SJSA1 (cell line): ENCODE measurements at places on chromosomes 3 and 15. TPM values are rescaled to one million over a fixed set of nuclear protein-coding genes. Genes with fewer than 3 reads are reported as not detected.

DNA sequence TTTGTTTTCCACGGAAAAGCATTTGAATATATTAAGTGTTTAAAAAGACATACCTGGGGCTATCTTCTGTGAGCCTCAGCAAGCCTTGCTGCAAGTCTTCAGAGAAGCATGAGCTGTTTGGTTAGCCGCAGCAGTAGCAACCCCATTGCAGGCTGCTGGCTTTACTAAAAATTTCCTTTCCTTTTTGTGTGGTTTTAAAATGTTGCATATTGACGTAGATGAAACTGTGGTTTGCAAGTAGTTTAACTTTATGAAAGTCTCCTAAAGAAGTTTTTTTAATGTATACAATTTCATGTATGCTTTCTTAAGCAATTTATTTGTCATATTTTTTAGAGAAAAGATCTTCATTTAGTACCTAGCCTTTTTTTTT is at the start of gene GPR171:
Gene GPR171, minus strand, starts transcription at position 166 of the 370 bp plus-strand sequence. CDS start 3,830 bp downstream, outside the sequence.
- no peak for DNase-seq

DNA sequence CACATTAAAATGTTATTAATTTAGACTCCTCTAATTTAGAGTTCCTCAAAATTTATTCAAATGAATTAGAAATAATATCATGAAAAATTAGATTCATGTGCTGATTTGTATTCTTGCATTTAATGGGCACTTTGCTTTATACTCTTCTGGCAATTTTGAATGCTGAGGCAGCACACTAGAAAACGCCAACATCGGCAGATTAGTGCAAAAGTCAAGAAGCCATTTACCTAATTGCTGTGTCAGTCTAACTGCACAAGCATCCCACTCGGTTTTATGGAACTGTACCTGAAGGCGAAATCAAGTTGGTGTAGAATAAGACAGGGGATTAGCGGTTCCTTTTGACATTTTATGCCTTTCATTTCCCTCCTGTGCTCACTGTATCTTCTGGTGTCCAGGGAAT is 382.0 kb downstream of the ROBO2 start:
- DNase-seq: no peak

The ARNT2 gene
- 7.1 and 16.8 TPM in 2 replicates for total RNA-seq

GRCh38 chr3:117625174-117625573 is 915.6 kb downstream of the TUSC7 start:
- no peak for DNase-seq

The CTXN2 gene
- not detected in 2 replicates for total RNA-seq

DNA sequence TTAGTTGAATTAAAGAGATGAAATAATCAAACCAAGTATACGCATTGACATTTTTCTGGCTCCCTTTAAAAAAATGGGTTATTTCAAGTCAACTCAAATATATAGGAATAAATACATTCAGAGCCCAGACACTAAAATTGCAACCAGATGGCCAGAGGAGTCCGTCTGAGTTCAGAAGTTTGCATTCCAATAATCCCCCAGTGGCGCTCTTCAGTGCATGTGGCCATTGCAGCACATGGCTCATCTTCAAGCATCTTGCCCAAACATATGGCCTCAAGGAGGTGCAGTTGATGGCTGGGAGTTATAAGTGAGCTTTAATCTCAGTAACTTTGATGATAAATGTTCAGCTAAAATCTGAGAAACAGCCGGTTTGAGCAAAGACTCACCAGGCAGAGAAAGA is 295.8 kb upstream of the LRRN1 start:
- no peak for DNase-seq

GRCh38 chr15:83322061-83322460 is 37.6 kb upstream of the BNC1 start:
- no peak for DNase-seq

GRCh38 chr3:64244011-64244942 is 19.0 kb upstream of the PRICKLE2 start:
- DNase-seq: peak; percentile 21

DNA sequence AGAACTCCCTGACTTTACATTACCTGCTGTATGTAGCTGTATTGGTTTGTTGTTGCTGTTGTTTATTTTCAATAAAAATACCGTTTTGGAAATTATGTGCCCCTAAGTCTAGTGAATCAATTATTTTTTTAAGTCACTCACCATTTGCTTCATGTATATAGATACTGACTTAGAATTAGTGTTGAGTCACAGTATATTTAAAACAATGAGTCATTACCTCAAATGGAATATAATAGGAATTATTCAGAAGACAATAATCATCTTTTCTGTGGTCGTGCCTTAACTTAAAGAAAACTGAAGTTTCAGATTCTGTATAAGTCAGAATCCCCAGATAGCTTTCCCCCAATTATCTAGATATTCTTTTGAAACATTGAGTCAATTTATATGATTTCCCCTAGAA is 21.0 kb upstream of the ALDH1A2 start:
- no peak for DNase-seq

The PGBD4 gene
- total RNA-seq: 1.5 and 2.5 TPM in 2 replicates

DNA sequence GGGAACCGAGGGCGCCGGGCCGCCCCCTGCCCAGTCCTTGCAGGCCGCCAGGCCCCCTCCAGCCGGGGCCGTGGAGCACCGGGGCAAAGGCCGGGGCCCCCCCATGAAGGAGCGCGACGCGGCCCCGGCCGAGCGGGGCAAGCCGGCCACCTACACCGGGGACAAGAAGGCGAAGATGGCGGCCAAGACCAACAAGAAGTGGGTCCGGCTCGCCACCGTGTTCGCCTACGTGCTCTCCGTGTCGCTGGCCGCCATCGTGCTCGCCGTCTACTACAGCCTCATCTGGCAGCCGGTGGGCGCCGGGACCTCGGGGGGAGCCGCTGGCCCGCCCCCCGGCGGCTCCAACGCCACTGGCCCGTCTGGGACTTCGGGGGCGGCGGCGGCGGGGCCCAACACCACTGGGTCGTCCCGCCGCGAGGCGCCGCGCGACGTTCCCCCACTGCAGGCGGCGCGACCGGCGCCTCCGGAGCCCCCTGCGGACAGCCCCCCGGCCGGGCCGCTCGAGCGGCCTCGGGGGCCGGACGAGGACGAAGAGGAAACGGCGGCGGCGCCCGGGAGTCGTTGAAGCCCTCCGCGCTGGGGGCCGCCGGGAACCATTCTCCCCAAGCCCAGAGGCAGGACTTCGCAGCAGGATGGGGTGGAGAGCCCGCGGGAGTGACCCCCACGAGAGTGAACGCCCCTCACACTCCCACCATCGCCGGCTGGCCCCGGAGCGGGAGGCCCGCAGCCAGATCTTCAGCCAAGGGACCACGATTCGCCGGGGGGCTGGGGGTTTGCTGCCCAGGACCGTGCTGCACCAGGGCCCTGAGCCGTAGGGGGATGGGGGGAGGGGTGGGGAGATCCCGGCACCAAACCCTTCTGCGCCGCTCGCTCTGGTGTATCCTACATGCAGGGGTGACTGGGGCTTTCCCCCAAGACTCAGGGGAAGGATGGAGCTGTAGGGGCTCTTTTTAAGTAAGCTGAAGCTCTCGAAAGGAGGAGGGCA is 753 bp downstream of the INAFM2 start:
- no peak for DNase-seq

The CACNA1D gene
- total RNA-seq: not detected in 2 replicates

GRCh38 chr15:25691544-25692430 is 171.3 kb downstream of the ATP10A start:
- DNase-seq: no peak

The TERC gene
- total RNA-seq: 50.9 and 61.5 TPM in 2 replicates

GRCh38 chr3:134370611-134371531 is 3.4 kb downstream of the AMOTL2 start:
- DNase-seq: no peak

GRCh38 chr3:24981924-24982323 is 446.1 kb upstream of the RARB start:
- no peak for DNase-seq

The UBAP1L gene
- 0.38 and 0.87 TPM in 2 replicates for total RNA-seq

The GOLGA6D gene
- total RNA-seq: not detected in 2 replicates

The C3orf20 gene
- not detected in 2 replicates for total RNA-seq

- no peak for DNase-seq
These were observed 171.1 kb downstream of the KCNAB1 start for GRCh38 chr3:156291272-156292123.

The LOXL1 gene
- 8.3 and 10.1 TPM in 2 replicates for total RNA-seq

- DNase-seq: no peak
These were observed 26.8 kb downstream of the MEGF11 start for GRCh38 chr15:66226736-66227135.

- DNase-seq: no peak
These were observed 120.8 kb downstream of the GMPS start for GRCh38 chr3:155991212-155991611.

DNA sequence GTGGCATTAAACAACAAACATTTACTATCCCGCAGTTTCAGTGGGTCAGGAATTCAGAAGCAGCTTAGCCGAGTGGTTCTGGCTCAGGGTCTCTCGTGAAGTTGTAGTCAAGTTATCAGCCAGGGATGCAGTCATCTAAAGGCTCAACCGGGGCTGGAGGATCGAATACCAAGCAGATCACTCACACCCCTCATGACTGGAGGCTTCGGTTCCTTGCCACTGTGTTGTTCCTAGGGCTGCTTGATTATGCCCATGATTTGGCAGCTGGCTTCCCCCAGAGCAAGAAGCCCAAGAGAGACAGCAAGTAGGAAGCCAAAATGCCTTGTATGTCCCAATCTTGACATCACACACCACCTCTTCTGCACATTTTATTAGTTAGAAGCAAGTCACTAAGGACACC is 33.9 kb upstream of the CDCP1 start:
- peak; percentile 55 for DNase-seq

The MAPKBP1 gene
- 5.3 and 12.9 TPM in 2 replicates for total RNA-seq

DNA sequence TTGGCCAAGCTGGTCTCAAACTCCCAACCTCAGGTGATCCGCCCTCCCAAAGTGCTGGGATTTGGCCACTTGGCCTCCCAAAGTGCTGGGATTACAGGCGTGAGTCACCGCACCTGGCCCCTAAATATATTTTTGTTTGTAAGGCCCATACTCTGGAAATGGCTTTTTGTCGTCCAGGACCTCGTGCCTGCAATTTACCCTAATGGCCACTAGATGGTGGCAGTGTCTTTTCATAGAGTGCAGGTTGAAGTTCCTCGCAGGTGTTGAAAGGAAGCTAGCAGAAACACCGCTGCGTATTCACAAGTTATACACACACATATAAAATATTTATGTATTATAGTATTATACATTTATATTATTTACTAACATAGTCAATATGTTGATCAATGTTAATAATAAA is 97.2 kb downstream of the LRTM1 start:
- DNase-seq: no peak

DNA sequence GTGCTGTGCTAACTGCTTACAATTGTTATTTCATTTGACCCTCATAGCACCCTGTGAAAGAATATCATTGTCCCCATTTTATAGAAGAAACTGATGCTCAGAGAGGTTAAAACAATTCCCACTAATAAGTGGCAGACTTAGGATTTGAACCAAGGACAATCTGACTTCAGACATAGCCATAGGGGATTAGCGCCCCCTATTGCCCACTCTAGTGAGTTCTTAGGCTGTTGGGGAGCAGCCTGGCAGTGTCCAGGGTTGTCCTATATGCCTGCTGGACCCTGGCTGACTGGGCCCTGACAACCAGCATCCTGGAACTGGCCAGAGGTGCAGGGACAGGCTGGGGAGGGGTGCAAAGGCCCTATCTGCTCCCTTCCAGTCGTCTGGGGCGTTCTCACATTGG is 15.4 kb downstream of the DPH3 start:
- DNase-seq: peak; percentile 50

- DNase-seq: peak; percentile 61
These were observed at the start of gene GOLGA8B for GRCh38 chr15:34583399-34584329. TSS of gene GOLGA8B (minus strand) at chr15:34583651. CDS start at chr15:34535912, 47,739 bp downstream.

DNA sequence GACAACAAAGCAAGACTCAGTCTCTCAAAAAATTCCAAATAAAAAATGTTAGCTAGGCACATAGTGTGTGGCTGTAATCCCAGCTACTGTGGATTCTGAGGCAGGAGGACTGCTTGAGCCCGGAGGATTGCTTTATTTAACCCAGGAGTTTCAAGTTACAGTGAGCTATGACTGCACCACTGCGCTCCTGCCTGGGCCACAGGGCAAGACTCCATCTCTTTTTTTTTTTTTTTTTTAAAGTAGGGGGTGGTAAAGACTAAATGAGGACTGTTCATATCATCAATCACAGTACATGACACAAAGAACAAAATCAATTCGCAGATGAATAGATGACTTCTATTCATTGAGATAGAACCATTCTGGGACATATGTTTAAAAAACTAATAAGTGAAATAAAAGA is 48.1 kb downstream of the ACAP2 start:
- DNase-seq: no peak

- no peak for DNase-seq
These were observed 9.8 kb upstream of the ZNF710 start for GRCh38 chr15:89991312-89991711.

DNA sequence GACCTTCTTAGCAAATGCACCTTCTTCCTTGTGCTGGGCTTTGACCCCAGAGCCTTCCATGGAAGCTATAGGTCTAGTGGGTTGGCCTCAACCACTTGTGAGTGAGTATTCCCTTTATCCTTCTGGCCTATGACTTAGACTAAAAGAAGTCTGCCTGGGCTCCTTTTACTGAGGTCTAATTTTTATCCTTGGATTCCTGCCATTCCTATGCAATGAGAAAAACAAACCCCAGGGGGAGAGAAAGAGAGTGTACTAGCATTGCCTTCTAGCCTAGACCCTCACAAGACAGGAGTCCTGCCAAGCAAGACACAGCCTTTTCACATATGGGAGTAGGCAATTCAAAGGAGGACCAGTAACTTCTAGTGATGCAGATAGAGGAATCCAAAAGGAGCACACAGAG is 155.4 kb downstream of the PPM1L start:
- DNase-seq: no peak

GRCh38 chr3:139310474-139310933 is 33.3 kb upstream of the MRPS22 start:
- peak; percentile 92 for DNase-seq

The STARD9 gene
- 4.0 and 7.4 TPM in 2 replicates for total RNA-seq
